ENCODE measurements at places on chromosomes 13 and 19.

- DNase-seq = no peak
Observed at GRCh38 chr13:35720690-35721554, 244.4 kb upstream of the MAB21L1 start.

- no peak for DNase-seq
Observed at GRCh38 chr13:29761815-29762214, 88.6 kb downstream of the UBL3 start.

- no peak for DNase-seq
Observed at GRCh38 chr13:23460309-23460708, 26.8 kb upstream of the SACS start.

- no peak for DNase-seq
Observed at GRCh38 chr13:46995874-46996273, 99.0 kb upstream of the HTR2A start.

- no peak for DNase-seq
Observed at GRCh38 chr13:44131069-44131614, 242.5 kb upstream of the SERP2 start.

DNA sequence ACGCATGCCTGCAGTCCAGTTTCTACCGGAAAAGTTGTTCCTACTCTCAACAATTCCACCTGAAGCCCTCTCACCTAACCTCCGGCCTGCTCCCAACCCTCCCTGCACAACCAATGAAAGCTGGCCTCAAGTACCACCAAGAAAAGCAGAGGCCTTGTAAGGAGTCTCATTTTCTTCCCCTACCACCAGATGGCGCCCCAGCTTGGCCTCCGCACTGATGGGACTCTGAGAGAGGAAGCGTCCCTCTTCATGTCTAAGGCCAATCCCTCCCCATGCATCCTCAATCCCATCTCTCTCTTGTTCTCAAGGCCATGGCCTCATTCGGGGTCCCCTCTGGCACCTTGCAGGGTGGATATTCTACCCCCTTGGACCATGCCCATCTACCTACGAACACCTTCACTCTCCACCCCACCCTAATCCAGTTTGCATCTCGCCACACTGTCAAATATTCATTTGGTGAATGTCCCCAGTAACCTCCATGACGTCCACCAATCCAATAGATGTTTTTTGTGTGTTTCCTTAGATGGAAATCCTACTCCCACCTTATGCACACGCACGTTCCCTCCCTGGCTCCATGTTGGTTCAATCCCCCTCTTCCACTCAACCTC, 412.8 kb downstream of the ZNF536 start:
- no peak for DNase-seq

DNA sequence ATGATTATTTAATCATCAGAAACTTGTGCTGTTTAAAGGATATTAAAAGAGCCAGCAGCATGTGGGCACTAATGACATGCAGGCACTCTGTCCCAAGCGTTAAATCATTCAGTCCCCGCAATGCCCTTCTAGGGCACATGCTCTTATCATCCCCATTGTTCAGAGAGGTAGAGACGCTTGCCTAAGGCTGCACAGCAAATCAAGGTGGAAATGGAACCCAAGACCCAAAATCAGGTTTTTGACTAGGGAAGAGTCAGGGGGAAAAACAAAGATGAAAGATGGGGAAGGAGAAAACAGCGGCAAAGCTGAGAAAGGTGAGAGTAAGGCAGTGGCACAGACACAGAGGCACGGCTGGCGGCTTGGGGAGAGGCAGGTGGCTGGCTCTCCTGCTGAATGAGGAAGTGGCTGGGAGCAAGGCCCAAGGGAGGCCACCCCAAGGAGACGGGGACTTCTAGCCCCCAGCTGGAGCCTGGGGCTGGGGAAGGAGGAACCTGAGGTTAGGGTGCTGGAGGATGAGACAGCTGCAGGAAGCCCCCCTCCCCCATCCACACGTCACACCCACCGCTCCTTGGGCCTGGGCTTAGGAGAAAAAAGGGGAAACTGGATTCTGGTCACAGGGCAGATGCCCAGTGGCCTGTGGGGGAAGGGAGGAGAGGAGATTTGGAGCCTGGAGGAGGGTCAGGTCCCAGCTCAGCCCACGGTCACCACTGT, 1.0 kb upstream of the TYROBP start:
- DNase-seq = no peak

- no peak for DNase-seq
Observed at GRCh38 chr13:46179491-46179908, 2.5 kb downstream of the LCP1 start.

DNA sequence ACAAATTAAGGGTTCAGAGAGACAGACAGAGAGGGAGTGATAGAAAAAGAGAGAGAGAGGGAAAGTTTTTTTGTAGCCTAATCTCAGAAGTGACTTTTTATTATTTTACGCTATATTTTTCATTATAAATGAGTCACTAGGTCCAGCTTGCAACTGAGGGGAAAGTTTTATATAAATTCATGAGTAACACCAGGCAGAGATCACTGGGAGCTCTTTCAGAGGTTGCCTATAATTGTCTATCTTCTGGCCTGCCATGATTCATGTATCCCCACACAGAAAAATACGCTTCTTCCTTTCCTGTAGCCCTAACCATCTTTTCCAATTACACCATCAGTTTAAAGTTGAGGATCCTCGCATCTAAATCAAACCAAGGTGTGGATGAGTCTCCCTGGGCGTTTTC, 467.9 kb downstream of the SLITRK1 start:
- DNase-seq = no peak

DNA sequence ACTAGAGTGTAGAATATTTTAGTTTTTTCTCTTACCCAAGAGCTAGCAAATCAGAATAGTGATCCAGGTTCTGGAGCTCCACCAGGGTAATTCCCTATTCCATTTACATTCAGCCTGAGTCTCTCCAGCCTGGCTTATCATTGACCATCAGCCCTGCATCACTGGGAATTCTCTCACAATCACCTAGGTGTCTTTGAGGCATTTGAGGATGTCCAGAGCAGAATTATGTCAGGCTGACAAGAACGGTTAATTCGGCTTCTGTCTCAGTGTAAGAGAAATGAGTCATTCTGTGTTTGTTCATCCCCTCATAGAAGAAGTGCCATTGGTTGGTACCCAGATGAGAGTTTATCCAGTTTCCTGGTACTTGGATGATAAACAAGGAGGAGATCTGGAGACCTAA, 180.5 kb downstream of the ZNF737 start:
- DNase-seq = no peak

GRCh38 chr19:44570984-44571684, 41.7 kb upstream of the CEACAM20 start:
- DNase-seq = peak; percentile 44

DNA sequence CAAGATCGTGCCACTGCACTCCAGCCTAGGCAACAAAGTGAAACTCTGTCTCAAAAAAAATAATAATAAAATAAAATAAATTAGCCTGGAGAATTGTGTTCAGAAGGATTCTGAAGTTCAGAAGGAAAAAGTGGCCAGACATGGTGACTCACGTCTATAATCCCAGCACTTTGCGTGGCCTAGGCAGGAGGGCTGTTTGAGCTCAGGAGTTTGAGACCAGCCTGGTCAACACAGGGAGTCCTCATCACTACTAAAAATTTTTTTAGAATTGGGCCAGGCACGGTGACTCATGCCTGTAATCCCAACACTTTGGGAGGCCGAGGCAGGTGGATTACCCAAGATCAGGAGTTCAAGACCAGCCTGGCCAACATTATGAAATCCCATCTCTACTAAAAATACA, 6.0 kb downstream of the RDH8 start:
- DNase-seq = no peak

DNA sequence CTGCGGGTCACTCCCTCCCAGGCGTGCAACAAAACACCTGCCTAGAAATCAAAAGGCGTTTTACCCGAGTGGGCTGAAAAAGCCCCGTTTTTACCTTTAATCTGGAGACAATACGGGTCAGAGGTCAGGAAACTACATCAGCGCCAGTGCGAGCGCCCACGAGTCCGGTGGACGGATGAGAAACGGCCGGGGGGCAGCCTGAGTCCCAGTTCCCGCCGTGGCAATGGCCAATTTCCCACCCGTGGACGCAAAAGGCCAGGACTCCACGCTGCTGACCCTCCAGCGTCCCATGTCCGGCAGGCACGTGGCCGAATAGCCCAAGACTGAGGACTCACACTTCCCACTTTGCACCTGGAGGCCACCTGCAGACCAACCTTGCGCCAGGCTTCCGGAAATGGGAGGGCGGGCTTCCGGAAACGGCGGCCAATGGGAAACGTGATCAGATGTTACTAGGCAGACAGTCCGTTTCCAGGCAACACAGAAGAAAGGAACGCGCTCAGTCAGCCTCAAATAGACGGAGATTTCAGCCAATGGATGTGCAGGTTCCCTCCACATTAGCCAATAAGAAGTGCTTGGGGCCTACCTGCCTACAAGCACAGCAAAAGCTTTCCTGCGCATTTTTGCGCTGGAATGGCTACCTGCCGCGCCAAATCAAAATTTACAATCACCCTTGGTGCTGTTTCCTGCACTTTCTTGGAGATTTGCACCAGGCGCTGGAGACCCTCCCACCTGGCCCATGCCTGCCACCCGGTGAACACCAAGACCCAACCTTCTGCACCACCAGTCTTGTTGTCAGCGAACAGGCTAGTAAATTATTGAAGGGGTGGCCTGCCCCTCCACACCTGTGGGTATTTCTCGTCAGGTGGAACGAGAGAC, 47.4 kb downstream of the ZFP14 start:
- DNase-seq = peak; percentile 78

DNA sequence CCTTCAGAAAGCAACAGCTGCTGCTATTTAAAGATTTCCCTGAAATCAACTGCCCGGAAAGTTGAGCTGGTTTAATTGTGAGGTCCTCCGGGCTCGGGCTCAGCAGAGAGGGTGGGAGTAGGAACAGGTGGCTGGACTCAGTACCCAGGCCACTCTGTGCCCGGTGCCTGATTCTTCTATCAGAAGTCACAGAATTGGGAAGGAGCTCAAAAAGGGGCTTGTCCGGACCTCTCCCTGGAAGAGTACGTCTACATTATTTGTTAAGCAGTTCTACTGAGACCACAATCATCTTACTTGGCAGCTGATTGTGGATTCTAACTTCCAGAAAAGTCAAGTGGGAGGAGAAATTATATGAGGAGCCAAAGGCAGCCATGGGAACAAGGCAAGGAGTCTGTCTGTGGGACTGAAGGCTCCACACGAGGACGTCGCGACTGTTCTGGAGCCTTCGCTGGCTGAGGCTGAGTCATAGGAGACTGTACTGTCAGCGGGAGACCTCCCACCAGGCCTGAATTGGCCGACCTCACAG, 91.7 kb upstream of the ANKRD10 start:
- DNase-seq = no peak

DNA sequence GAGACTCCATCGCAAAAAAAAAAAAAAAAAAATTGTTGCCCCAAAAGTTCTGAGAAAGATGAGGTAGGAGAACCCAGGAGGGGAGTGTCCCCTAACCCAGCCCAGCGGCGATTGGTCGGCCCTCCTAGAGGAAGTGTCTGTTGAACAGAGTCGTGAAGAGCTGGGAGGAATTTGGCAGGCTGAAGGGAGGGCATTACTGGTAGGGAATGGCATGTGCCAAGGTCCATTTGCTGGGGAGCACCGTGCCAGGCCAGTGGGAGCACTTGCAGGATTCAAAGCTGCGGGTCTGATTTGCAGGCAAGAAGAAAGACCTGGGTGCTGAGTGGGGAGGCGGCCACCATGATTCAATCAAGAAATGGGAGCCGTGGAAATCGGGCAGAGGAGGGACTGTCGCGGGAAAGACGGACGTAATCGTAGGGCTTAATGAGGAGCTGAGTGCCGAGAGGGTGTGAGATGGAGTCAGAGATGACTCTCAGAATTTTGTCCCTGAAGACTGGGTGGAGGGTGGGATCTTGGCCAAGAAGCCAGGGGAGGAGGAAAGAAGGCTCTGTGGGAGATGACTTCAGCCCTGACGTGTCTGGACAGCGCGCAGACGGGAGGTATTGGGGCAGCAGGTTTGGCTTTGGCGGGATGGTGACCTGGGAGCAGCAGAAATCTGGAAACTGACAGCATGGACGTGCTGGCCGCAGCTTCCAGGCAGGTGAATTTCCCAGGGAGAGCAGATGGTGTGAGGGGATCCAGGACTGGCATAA, 15.4 kb downstream of the CERS4 start:
- no peak for DNase-seq

- DNase-seq = peak; percentile 51
Observed at GRCh38 chr19:18349524-18350128, 9.2 kb downstream of the PGPEP1 start.

DNA sequence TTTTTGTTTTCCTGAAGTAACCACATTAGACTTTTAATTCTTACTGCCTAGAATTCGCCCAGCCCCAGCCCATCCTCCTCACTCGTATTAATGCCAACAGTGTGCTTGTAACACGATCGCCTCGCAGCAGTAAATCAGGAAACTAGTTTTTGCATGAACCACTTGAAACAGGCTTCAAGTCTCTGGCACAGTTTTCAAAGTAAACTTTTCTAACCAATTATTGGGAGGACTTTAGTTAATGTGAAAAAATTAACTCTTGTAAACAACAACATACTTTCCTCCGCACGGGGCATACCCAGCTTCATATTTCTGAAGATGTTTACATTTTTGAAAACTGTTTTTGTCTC, 39.2 kb downstream of the TNFRSF19 start:
- DNase-seq = no peak

GRCh38 chr19:54268936-54269335, 11.9 kb upstream of the LILRB5 start:
- DNase-seq = no peak

DNA sequence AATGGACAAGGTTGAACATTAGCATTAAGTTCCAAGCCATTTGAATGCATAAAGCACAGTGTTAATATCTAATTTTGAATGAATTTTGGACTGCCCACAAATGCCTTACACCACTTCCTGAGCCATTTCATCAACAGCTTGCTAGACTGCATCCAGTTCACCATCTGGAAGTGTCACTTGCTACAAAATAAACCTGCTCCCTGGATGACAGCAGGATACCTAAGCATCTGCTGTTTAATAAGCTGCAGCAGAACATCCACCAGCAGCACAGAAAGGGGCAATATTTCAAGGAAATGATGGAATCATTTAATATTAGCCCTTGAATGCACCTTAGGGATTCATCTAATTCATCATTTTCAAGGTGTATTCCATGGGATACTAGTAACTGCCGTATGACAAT, 76.6 kb upstream of the PCDH9 start:
- no peak for DNase-seq

- DNase-seq = no peak
Observed at GRCh38 chr19:42442833-42443232, at the start of gene CXCL17. Gene CXCL17 (minus strand): TSS chr19:42442946. CDS start chr19:42442832, 114 bp downstream.

- DNase-seq = no peak
Observed at GRCh38 chr13:21149568-21149967, 26.8 kb downstream of the SKA3 start.

DNA sequence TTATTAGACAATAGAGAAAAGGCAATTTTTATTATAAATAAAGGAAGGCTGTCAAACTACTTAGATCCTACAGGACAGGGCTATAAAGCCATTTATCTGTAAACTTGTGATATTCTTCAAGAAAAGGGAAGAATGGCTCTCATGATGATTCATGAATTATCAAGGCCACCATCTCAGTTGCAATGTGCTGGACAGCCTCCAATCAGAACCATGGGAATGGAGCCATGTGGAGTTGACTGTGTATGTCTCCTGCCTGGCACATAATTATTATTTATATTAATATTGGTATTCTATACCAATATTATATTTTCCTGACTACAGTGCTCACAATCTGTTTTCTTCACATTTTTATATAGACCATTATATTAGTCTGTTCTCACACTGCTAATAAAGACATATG, 560.5 kb upstream of the MIR17HG start:
- DNase-seq = no peak

- DNase-seq = no peak
Observed at GRCh38 chr13:40777166-40777808, 6.3 kb upstream of the MRPS31 start.
